ENCODE measurements at places on chromosomes 3 and 15.

- no peak for DNase-seq
These were observed 965 bp downstream of the FLNB start for GRCh38 chr3:58009026-58009748.

GRCh38 chr3:187293516-187294430, 2.2 kb upstream of the MASP1 start:
- DNase-seq, result no peak

GRCh38 chr3:9141928-9142289, 107.5 kb downstream of the SRGAP3 start:
- no peak for DNase-seq

DNA sequence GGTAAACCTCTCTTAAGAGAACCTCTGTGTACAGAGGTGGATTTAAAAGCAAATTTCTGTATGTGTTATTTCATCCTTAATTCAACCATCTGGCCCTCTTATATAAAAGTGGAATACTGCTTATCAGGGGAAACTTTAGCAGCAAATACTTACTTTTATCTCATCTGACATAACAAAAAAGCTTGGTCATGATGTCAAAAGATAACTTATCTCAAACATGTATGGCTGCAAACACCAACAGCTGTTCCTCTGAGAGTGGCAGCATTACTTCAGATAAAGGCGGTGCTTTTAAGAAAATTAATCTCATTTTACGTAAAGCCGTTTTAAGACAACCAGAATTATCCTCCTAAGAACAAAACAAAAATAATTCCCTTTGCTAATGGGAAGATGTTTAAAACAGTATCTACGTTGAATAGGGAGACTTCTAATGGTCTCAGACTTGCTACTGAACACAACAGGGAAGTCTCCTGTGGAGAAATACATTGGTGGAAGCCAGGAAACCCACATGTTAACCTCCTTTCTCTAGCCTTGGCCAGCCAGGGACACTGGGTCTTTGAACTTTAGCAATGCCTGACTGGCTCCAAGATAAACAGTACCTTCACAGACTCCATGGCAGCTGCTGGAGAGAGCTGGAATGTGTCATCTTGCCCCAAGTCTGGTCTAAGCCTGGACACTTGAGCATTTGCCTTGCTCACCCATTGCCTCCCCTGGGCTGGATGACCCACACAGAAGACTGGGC, 18.1 kb downstream of the ARRDC4 start:
- no peak for DNase-seq

- no peak for DNase-seq
These were observed 35.4 kb upstream of the SCAANT1 start for GRCh38 chr3:63947594-63947993.

GRCh38 chr3:42012383-42012934, 50.6 kb upstream of the ULK4 start:
- DNase-seq, result no peak

DNA sequence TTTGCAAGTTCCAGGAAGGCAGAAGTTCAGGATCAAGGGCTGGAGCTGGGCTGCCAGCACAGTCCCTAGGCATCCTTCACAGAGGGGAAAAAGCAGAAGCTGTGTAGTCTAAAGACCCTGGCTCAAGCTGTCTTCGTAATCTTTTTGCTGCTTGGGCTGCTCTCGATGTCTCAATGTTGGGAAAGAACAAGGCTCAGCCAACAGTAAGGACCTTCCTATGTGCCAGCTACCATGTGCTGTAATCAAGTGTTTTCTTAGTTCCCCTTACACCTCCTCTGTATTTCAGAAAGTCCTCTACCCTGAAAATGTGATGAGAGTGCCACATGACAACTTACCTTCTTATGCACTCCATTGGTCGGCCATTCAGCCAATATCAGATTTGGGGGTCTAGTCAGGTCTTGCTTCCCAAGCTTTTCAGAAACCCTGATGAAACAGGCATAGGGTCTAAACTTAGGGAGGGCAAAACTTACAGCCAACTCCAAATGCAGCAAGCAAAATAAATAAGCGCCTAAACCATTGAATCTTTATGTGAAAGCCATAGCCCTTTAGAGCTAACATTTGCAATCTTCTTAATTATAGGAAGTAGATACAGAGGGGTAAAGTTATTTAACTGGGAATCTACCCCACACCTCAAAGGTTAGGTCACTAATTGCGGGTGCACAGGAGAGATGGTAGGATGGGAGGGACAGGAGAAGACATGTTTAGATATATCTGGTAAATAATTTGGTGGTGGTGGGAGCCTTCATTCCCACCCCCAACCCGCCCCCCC, 1.2 kb upstream of the EDEM1 start:
- no peak for DNase-seq

- DNase-seq, result no peak
These were observed 402.2 kb downstream of the EPHB1 start for GRCh38 chr3:135197246-135197645.

DNA sequence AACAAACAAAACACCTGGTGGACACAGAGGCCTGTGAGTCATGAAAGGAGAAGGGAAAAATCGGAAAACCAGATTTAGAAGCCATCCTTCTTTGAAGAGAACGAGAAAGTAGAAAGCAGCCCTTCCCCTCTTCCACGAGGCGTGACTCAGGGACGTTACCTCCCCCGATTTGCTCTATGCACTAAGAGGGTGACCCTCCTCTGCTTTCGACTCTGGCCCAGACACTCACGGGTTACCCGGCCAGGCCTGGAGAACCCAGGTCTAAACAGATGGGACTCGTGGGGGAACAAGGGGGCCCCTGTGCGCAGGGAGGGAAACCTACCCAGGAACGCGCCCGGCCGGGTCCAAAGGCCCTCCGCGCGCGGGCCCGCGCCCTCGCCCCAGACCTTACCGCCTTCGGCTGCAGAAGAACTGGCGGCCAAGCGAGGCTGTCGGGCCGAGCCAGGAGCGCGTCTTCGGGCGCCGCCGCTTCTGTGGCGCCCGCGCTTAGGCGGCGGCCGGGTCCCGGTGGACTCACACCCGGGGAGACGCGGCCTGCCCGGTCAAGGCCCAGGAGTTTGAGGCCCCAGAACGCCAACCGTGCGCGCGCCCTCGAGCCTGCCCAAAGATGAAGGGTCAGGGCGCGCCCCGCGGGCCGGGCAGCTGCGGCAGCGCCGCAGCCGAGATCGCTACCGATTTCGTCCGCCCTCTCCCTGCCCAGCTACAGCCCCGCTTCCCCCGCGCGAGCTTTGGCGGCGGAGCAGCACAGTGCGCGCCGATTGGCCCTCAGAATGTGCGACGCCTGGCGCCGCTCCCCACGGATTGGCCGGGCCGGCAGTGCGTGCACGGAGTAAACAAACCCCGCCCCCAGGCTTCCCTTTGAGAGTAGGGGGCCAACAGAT, at the start of gene TFDP2:
Gene TFDP2, minus strand, starts transcription at position 753 of the 881 bp plus-strand sequence. CDS start 47,795 bp downstream, outside the sequence.
- peak; percentile 59 for DNase-seq

DNA sequence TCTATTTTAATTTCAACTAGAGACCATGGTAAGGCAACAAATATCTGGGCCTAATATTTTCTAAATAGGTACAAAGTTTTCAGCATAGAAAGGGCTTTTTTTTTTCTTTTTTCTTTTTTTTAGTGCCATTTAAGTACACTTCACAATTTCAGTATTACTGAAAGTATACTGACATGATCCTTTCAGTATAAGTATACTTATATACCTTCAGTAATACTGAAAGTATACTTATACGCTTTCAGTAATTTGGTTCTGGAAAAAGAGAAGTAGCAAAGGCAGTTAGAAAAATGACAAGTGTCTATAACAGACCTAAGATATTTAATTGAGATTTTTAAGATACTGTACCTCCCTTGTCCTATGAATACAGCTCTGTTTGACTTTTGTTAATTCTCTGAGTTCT, 339.2 kb downstream of the EPHA3 start:
- no peak for DNase-seq

DNA sequence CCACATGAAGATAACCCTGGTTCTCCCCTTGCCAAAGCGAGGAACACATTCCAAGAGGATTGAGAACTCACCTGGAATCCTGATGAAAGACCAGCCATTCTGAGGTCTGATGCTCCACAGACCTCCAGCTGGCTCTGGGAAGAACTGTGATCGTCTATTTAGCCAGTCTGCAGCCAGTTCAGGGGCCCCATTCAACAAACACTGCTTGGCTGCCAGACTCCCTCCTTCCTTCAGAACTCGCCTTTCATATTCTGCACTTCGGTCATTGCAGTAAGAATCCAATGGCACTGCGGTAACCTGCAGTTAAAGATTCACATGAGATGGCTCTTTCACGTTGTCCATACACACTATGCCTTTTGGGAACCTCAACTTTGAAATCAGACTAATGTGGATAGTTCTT, 67.6 kb downstream of the CHAC1 start:
- no peak for DNase-seq

DNA sequence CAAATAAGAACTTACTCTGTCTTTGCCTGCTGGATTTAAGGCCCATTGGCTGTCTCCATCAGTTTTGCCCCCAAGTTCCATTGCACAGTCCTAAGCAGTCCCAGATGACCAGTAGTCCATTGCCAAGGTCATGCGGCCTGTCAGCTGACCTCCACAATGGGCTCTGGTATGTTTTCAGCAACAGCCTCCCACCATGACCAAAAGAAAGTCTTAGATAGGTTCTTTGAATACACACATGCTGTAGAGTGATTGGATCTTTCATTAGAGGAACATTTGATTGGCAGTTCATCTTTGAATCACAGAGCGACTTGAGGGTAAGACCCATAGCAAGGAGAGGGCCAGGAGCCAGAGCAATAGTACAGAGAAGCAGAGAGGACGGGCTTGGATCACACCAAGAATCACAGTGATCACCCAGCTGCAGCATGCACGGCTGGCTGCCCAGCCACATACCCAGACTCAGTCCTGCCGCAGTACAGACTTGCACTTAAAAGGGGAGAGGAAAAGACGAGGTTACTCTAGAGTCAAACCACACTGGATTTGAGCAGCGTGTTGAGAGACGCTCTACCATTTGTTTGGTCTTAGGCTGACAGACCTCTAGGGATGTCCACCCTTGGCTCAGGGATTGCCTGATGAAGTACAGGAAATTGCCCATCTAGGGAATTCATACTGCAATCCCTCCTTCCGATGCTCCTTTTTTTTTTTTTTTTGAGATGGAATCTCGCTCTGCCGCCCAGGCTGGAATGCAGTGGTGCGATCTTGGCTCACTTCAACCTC, 50.4 kb downstream of the APH1B start:
- DNase-seq, result no peak

GRCh38 chr3:70753572-70753971, 441.1 kb upstream of the MDFIC2 start:
- no peak for DNase-seq

GRCh38 chr3:133264920-133265319, 134.9 kb upstream of the BFSP2 start:
- DNase-seq, result no peak

DNA sequence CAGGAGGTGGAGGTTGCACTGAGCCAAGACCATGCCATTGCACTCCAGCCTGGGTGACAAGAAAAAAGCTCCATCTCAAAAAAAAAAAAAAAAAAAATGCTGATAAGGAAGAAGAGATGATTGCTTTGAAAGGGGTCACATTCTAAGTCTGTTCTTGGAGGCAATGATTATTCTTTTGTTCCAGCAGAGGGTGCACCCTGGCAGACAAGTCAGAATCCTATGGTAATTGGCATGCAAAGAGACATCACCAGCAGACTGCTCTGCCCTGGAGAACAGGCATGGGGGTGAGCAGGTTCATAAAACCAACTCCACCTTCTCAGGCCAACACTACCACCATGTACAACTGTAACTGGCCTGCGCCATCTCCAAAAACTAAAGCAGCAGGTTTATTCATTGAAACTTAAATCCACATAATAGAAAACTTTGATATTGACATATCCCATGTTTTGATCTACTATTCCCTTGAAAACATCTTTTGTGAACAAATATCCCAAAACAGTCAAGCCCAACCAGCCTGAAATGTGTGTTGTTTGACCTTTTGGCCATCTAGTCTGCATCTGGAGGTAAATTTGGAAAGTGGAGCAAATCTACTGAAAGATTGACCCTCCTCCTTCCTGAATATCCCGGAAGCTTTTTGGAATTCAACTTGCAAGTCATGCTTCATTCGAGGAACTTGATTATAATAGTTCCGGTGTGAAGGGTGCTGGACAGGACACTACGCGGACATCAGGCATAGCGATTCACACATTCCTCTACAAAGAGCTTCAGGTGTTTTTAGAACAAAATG, 100.3 kb downstream of the MECOM start:
- no peak for DNase-seq

DNA sequence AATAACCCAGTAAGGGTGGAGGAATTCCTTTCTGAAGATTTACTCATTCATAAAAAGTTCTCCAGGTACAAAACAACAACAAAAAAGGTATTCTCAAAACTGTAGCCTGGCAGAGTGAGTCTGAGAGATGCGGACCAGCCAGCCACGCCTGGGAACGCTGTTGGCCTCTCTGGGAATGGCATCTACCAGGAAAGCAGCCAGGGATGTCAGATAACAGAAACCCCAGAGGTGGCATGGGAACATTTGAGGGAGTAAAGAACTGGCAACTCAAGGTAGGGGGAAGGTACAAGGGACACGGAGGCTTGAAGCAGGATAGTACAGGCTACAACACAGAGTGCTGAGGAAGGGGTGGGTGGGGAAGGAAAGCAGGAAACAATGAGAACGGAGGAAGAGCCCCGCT, 7.1 kb upstream of the AP3S2 start:
- no peak for DNase-seq

DNA sequence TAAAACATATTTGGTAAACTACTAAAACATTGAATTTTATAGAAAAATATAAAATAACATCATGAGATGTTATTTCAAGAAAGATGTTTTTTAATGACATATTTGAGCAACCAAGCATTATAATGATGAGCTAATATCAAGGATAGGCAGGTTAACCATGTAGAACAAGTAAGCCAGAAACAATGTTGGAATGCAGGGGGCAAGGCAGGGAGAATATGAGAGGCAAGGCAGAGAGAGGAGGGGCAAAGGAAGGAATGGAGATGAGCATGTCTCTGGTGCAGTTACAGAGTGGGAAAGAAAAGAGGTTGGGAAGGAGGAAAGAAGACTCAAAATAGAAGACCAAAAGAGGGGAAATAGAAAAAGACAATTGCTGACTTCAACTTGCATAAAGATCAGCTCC, 390.4 kb downstream of the MCTP2 start:
- no peak for DNase-seq

DNA sequence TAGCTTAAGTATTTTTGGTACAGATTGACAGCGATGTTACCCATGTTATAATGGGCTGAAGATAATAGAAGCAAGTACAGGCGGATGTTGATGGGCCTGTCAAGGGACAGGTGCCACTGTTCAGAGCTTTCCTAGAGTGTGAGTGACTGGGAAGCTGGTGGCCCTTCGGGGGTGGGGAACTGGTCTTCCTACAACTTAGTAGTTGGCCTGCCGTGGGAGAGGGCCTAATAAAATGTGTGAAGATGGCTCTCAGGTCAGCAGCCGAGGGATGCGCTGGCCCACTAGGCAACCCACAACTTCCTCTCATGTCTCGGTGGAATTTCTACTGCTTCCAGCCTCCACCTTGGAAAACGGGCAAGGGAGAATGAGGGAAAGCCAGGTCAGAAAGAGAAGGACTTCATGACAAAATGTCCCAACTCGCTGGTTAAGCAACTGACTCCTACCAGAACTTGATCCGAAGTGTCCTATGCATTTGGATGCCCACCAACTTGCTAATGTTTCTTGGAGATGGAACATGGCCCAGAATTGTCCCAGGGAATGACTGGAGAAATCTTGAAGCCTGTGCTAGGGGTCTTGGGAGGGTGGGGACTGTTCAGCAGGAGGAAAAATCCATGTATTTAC, 1.4 kb downstream of the GYG1 start:
- DNase-seq, result no peak

GRCh38 chr3:132726341-132726823, 4.2 kb upstream of the NPHP3 start:
- no peak for DNase-seq
